MM.1S (cell line): ENCODE measurements at places on chromosomes 4 and X.

DNA sequence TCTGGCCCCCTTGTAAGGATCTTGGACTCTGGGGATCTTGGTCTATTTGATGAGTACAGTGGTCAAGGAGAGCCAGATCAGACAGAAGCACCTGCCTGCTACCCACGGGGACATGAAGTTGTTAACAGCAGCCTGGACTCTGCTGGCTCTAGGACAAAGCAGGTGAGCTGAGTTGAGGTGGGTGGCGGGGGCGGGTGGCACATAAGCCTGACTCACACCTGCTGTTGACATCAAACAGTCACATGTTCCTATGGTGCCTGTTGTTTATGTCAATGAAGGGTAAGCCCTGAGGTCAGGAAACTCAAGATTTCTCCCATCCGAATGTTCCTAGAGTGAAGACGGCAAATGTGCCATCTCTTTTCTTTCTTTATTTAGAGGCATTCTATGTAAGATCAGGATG, 50.1 kb upstream of the CLNK start:
- H3K4me1 ChIP-seq, result peaks cover 36% of the 10 kb centered on the region
- no peak for DNase-seq
- no peaks in the 10 kb centered on the region for H3K36me3 ChIP-seq
- H3K27me3 ChIP-seq, result no peaks in the 10 kb centered on the region
- H3K27ac ChIP-seq, result no peak overlapping the region
- no peak overlapping the region for H3K4me3 ChIP-seq

DNA sequence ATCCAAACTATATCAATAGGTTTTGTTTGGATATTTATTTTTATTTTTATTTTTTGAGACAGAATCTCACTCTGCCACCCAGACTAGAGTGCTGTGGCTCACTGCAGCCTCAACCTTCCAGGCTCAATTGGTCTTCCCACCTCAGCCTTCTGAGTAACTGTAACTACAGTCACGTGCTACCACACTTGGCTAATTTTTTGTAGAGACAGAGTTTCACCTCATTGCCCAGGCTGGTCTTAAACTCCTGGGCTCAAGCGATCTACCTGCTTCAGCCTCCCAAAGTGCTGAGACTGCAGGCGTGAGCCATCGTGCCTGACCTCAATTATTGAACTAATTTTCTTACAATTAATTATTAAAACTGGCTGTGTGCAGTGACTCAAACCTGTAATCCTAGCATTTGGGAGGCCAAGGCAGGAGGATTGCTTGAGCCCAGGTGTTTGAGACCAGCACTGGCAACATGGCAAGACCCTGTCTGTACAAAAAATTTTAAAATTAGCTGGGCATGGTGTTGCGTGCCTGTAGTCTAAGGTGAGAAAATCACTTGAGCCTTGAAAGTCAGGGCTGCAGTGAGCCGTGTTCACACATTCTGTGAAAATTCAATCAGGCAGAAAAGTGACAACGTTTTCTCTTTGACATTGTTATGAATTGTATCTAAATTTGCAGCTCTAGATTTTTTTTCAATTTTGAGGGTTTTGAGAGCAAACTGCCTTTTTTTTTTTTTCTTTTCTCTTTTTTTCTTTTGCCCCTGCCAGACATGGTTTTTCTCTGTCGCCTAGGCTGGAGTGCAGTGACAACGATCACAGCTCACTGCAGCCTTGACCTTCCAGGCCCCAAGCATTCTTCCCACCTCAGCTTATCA, 66.0 kb downstream of the UBE2K start:
- H3K27me3 ChIP-seq, result no peaks in the 10 kb centered on the region
- H3K36me3 ChIP-seq, result no peaks in the 10 kb centered on the region
- no peaks in the 10 kb centered on the region for H3K4me1 ChIP-seq
- DNase-seq, result no peak
- H3K4me3 ChIP-seq, result no peak overlapping the region
- no peak overlapping the region for H3K27ac ChIP-seq

DNA sequence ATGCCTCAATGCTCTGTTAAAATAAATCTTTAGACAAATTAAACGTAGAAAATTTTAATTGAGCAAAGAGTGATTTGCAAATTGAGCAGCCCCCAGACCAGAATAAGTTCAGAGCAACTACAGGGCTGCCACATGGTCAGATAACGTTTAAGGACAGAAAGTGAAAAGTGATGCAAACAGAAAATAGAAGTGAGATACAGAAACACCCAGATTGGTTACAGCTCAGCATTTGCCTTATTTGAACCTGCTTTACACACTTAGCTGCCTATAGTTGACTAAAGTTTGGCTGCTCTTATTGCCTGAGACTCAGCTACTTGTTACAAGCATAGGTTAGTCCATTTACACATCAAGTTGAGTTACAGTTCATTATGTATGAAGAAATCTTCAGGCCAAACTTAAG, 1800.8 kb upstream of the PCDH10 start:
- H3K4me3 ChIP-seq, result no peak overlapping the region
- DNase-seq, result peak; percentile 48
- H3K36me3 ChIP-seq, result no peaks in the 10 kb centered on the region
- no peak overlapping the region for H3K27ac ChIP-seq
- 0 out of 2 replicates have a peak, but pooled peaks cover 6% of the 10 kb centered on the region for H3K4me1 ChIP-seq
- no peaks in the 10 kb centered on the region for H3K27me3 ChIP-seq

DNA sequence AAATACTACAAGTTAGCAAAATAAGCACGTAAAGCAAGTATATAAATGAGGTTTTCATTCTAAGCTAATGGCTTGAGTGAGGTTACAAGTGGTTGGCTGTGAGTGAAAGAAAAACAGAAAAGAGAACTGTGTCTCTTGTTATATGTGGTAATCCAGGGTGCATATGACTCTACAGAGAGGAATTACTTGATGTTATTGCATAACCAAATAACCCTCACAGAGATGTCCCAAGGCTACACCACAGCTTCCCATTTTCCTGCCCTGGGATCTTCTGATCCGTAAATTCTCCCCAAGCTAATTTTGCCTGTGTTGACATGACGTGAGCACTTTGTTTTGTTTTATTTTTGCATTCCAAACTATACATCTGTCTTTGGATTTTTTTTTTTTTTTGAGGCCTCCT, 470.0 kb upstream of the INTU start:
- H3K4me1 ChIP-seq, result peaks cover 5% of the 10 kb centered on the region; the same call in 1 of the 2 replicates
- no peak for DNase-seq

DNA sequence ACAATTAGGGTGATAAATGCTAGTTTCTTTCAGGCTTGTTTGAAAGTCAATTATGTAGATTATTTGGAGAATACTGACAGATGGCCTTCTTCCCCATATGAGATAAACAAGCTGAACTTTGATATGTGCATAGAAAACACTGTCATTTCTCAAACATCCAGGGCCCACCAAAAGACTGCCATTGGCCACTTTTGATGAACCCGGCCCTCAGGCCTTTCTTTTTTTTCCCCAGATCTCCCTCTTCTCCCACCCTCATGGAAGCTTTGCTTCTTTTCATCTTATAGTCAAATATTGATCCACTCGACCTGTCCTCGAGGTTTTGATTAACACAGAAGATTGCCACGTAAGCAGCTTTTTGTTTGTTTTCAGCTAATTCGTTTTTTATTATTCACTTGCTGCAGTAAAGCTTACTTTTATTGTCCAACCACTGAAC, 377.4 kb downstream of the SMARCA1 start:
- H3K4me1 ChIP-seq, result no peaks in the 10 kb centered on the region
- no peak overlapping the region for H3K4me3 ChIP-seq
- H3K36me3 ChIP-seq, result no peaks in the 10 kb centered on the region

DNA sequence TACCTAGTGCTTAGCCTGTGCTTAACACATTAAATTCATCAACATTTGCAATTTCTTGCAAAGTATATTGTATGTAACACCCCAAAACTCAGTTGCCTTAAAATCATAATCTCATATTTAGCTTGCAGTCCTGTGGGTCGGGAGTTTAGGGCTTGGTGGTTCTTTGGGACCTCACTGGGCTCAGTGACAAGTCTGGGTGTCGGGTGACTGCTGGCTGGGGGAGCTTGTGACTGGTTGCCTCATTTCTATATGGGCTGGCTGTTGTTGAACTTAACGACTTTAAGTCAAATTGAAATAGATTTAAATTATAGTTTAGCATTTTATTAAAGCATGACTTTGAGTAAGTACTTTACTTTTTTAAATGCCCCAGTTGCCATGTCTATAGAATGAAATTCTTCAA, 401.4 kb upstream of the NR3C2 start:
- H3K4me1 ChIP-seq, result no peaks in the 10 kb centered on the region
- H3K27ac ChIP-seq, result no peak overlapping the region
- H3K36me3 ChIP-seq, result no peaks in the 10 kb centered on the region
- H3K27me3 ChIP-seq, result no peaks in the 10 kb centered on the region

DNA sequence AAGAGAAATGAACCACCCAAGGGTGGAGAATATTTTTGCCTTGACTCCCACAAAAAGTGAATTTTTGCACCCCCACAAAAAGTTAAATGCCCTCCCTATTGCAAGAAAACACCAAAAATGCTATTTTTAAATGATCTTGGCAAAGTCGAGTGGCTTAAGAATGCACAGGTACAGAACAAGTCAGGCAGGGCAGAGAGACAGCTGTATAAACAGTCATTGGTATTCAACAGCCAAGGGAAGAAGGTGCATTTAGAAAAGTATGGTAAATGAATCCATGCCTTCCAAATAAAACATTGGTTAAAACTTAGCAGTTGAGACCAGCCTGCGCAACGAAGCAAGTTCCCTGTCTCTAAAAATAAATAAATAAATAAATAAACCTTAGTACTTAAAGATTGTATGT, 169.3 kb downstream of the CHIC2 start:
- H3K4me1 ChIP-seq, result no peaks in the 10 kb centered on the region
- H3K27ac ChIP-seq, result no peak overlapping the region
- H3K4me3 ChIP-seq, result no peak overlapping the region
- no peaks in the 10 kb centered on the region for H3K36me3 ChIP-seq
- DNase-seq, result no peak

DNA sequence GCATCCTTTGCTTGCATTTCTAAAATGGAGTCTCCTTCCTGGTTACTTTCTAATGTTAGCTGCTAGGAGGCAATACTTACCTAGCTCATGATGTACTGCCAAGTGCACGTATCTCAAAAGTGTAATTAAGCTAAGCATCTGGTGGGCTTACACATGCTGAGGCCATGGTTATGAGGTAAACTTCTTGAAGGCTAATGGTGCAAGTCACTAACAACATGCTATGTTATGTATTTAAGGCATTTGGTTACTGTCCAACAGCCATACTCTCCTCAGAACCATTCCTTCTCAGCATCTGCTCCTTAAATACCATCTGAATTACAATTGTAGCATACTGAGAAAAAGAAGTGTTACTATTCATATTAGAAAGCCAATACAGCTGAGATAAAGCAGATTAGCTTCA, 318.6 kb upstream of the BMP3 start:
- H3K4me1 ChIP-seq, result no peaks in the 10 kb centered on the region
- H3K4me3 ChIP-seq, result no peak overlapping the region
- H3K36me3 ChIP-seq, result no peaks in the 10 kb centered on the region
- DNase-seq, result no peak

GRCh38 chr4:123476089-123476488, 79.5 kb downstream of the SPRY1 start:
- H3K4me1 ChIP-seq, result no peaks in the 10 kb centered on the region
- no peak for DNase-seq
- H3K27ac ChIP-seq, result no peak overlapping the region
- H3K4me3 ChIP-seq, result no peak overlapping the region
- H3K36me3 ChIP-seq, result no peaks in the 10 kb centered on the region

DNA sequence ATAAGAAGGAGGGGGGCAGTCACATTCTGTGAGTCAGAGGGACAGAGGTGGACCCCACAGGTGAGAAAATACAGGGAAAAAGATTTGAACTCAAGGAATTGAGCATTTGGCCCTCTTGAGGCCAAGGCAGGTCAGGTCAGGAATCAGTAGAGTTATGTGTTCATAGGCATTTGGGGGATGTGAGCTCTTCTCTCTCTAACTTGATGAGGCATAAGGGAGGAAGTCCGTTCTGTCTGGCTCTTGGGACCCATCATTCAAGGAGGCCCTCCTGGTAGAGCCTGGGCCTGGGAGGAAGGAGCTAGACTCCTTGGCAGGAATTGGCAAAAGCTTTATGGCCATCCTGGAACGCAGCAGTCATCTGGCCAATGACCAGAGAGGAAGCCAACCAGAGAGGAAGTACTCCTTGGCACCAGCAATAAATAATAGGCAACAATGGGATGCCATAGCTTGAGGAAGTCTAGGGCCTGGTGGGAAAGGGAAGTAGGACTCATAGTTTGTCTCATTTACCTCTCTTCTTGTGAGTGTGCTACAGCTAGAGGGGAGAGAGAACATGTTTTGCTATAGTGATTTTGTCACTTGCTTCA, 53.0 kb downstream of the MSN start:
- no peaks in the 10 kb centered on the region for H3K27me3 ChIP-seq
- DNase-seq, result no peak
- H3K27ac ChIP-seq, result no peak overlapping the region; the same call in 1 of the 2 replicates
- H3K36me3 ChIP-seq, result no peaks in the 10 kb centered on the region; the same call in 1 of the 2 replicates
- peaks cover 39% of the 10 kb centered on the region for H3K4me1 ChIP-seq

- H3K4me3 ChIP-seq, result no peak overlapping the region
- DNase-seq, result no peak
- no peaks in the 10 kb centered on the region for H3K4me1 ChIP-seq
- H3K27me3 ChIP-seq, result no peaks in the 10 kb centered on the region
- no peaks in the 10 kb centered on the region for H3K36me3 ChIP-seq
Measured at GRCh38 chr4:20358110-20358509, 106.4 kb downstream of the SLIT2 start.

DNA sequence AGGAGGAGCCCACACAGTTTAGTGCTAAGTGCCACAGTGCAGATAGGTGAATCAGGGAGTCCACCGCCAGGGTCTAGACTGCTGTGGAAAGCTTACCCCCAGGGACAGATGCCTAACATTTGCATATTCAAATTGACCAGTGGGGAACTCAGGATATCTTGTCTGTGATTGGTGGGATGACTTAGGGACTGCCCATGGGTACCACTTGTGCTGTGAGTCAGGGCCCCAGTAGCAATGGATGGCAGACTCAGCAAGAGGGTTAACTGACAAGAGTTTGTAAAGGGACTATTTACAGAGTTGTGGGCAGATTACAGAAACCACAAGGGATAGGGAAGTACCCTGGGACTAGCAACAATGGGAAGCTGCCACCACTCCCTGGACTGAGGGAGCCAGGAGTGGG, 282.1 kb downstream of the BCOR start:
- H3K27me3 ChIP-seq, result no peaks in the 10 kb centered on the region
- no peak overlapping the region for H3K4me3 ChIP-seq
- H3K4me1 ChIP-seq, result 0 out of 2 replicates have a peak, but pooled peaks cover 4% of the 10 kb centered on the region
- DNase-seq, result no peak
- H3K27ac ChIP-seq, result no peak overlapping the region
